ENCODE measurements at places on chromosomes 5 and 9. TPM values are rescaled to one million over a fixed set of nuclear protein-coding genes. Genes with fewer than 3 reads are reported as not detected.

The HMCN2 gene
- total RNA-seq, result not detected

DNA sequence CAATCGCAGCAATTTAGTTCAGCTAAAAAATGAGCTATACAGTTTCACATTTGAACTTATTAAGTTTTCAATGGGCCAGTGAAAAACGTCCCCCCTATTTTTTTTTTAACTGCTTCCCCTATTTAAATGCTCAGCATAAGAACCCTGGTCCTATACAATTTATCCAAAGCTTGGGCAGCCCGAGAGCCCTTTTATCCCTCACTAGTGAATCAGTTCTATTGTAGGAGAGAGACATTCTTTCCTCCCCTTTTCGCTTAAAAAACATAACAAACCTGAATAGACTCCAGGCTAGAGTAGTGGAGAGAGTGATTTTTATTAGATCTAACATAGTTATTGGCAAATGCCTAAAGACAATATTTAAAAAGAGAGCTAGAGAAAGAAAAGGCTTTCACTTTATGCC is 1.4 kb downstream of the LIX1 start:
- DNase-seq, result no peak

GRCh38 chr9:88387552-88388202 is 567 bp upstream of the SPIN1 start:
- DNase-seq, result peak; percentile 63

The SRD5A1 gene
- total RNA-seq, result 7.1 TPM

The SLC1A1 gene
- total RNA-seq, result 17.7 TPM

GRCh38 chr5:65359981-65360380 is 121.7 kb downstream of the ADAMTS6 start:
- DNase-seq, result no peak

DNA sequence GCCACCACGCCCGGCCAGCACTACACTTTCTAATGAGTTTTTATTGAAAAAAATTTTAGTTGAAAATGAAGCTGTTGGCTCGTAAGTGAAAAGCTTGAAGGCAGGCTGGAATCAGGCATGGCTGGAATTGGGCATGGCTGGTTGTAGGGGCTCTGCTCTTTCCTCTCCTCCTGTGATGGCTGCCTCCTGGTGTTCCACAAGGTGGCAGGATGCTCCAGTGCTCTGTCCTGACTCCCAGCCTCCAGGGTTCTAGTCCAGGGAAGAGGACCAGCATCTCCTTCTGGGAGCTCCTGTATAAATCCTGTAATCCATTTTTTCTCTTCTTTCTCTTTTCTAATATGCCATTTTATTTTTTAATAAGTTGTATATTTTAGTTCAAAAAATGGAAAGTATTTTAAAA is 57.2 kb upstream of the DHFR start:
- peak; percentile 37 for DNase-seq

The FGD3 gene
- under 0.01 TPM for total RNA-seq

DNA sequence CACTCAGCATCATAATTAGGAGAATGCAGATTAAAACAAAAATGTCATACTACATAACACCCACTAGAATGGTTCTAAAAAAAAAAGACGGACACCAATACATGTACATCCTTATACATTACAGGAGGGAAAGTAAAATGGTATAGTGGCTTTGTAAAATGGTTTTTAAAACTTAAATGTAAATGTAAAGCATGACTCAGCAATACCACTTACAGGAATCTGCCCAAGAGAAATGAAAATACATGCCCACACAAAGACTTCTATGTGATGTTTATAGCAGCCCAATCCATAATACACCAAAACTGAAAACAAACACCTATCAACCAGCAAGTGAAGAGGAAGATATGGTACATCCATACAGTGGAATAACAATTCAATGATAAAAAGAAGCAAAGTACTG is 939.1 kb upstream of the ACO1 start:
- no peak for DNase-seq

The LVRN gene
- 0.64 TPM for total RNA-seq

The CDC25C gene
- 6.9 TPM for total RNA-seq
